T follicular helper cell (primary cell): ENCODE measurements at places on chromosomes 5 and 9.

GRCh38 chr5:103464835-103465484, 97.6 kb downstream of the NUDT12 start:
- no peak for DNase-seq

DNA sequence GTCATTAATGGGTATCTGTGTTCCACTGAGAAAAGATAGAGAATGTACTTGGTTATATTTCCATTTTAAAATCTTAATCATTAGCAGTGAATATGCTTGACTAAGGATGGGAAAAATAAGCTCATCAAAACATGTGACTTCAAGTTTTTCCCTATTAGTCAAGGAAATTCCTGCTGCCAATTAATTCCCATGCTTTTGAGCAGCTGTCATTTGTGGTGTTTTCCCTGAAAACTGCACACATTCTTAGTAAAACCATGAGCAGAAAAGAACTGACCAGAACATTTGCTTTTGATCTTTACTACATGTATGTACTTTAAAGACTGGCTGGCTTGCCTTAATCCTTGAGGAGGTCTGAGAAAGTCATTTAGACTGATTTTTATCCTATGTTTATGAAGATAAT, 75.2 kb downstream of the AOPEP start:
- no peak for DNase-seq

- no peak for DNase-seq
These were observed 188.6 kb downstream of the PDE4D start for GRCh38 chr5:59704936-59705335.

- no peak for DNase-seq
These were observed 4.3 kb upstream of the GDA start for GRCh38 chr9:72144756-72145492.

DNA sequence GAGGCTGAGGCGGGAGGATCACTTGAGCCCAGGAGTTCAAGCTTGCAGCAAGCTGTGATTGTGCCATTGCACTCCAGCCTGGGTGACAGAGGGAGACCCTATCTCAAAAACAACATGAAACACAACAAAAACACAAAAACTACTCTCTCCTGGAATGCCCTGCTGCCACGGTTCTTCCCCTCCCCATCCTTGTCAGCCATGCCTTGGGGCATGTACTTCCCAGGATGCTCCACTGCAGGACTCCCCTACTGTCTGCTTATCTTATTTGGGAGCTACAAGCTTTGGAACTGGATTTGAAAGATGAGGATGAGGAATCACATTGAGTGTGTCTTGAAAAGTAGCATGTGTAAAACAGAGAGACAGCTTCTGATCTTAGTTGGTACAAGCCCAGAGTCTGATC, 40.1 kb upstream of the KIAA1958 start:
- DNase-seq: no peak

DNA sequence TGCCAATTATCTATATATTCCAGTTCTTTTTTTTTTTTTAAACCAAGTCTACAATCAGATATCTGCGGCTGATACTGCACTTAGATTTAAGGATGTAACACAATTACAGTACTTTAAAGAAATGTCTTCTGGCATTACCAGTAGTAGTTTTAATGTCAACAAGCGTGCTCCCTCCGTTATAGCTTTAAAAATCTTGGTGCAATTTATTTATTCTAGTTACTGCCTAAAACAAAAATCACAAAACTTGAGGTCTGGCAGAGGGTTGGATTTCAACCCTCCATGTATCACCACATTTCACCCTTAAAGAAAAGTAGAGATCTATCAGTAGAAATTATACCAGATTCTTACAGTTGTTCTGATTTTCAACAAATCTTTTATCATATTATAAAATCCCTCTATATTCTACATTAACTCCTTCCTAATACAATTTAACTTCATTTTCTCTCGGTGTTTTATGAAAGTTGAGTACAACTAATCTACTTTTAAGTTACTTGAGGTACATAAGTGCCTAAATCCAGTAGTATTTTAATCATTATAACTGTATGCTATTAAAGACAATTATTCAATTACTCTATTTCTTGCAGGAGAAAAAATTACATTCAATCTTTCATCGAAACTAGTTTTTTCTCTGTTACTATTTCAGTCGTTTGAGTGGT, 2.0 kb upstream of the RICTOR start:
- no peak for DNase-seq

DNA sequence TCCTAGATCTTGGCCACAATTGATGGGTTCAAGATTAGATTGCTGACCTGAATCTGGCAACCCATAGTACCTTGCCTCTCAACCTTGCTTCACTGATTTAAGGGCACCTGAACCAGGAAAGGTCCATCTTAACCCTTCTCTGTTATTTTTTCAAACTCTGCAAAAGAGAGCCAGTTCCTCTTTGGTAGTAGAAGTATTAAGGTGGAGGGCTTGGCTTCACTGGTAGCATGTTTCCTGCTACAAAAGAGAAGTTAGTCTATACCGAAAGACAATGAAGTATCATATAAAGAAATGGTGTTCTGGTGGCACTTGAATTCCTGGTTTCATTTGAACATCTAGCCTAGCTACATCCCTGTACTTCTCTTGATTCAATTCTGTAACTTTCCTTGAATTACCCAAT, 8.5 kb downstream of the ALG2 start:
- DNase-seq: no peak

DNA sequence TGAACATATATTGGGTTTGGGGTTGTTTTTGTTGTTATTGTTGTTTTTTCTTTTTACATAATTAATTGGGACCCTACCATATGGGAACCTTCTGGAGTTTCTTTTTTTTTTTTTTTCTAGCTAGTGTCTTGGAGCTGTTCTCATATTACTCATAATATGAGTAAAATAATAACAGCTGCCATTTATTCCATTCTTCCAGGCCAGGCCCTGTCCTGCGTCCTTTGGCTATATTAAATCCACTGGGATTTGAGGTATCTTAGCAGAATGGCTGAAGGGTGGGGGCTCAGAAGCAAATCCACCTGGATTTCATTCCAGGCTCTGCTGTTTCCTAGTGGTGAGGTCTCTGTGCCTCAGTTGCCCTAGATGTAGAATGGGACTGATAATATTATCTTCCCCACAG, 47.2 kb upstream of the RPL26L1 start:
- DNase-seq: no peak
